ENCODE measurements at places on chromosomes 16 and 17.

- peak; percentile 24 for DNase-seq
These were observed 26.9 kb downstream of the USP43 start for GRCh38 chr17:9672266-9672665.

DNA sequence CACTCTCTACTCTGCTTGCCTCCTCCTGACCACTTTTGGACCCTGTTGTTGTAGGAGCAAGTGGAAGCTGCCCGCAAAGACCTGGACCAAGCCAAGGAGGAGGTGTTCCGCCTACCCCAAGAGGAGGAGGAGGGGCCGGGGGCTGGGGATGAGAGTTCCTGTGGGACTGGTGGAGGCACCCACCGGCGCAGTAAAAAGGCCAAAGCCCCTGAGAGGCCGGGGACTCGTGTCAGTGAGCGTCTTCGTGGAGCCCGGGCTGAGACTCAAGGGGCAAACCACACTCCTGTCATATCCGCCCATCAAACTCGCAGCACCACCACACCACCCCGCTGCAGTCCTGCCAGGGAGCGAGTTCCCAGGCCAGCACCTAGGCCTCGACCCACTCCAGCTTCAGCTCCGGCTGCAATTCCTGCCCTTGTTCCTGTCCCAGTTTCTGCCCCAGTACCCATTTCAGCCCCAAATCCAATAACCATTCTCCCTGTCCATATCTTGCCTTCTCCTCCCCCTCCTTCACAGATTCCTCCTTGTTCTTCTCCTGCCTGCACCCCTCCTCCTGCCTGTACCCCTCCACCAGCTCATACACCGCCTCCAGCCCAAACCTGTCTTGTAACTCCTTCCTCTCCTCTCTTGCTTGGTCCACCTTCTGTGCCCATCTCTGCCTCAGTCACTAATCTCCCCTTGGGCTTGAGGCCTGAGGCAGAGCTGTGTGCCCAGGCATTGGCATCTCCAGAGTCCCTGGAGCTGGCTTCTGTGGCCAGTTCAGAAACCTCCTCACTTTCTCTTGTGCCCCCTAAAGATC is 11.0 kb upstream of the PHKG2 start:
- DNase-seq = no peak

DNA sequence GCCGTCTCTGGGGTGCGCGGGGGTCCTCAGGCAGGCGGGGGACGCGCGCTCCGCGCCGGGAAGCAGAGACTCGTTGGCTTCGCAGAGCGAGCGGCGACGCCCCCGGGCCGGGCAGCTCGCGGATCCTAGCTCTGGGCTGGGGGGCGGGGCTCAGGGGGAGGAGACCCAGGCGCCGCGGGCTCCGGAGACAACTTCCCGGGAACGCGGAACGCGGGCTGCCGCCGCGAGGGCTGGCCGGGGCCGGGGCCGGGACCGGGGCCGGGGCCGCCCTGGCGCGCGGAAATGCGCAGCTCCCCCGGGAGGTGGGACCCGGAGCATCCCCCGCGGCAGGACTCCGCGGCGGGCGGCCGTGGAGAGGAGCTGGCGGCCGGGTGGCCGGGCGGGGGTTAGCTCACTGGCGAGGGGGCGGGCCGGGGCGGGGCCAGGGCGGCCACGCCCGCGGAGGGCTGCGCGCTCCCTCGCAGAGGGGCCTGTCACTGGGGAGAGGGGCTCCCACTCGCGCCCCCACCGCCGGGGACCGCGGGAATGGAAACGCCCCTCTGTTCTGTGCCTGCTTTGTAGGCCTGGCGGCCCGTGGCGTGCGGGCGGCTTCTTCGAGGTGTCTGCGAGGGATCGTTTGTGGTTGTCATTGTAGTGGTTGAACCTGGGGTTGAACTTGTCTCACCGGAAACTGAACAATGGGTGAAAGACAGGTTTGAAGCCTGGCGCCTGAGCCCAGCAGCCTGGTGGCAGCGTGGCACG is at the start of gene GAS7:
TSS of gene GAS7 (minus strand) at position 98 of the 741 bp plus-strand sequence.
- DNase-seq = peak; percentile 35

- peak; percentile 62 for DNase-seq
These were observed 70.3 kb downstream of the SDR42E1 start for GRCh38 chr16:81940781-81941560.

DNA sequence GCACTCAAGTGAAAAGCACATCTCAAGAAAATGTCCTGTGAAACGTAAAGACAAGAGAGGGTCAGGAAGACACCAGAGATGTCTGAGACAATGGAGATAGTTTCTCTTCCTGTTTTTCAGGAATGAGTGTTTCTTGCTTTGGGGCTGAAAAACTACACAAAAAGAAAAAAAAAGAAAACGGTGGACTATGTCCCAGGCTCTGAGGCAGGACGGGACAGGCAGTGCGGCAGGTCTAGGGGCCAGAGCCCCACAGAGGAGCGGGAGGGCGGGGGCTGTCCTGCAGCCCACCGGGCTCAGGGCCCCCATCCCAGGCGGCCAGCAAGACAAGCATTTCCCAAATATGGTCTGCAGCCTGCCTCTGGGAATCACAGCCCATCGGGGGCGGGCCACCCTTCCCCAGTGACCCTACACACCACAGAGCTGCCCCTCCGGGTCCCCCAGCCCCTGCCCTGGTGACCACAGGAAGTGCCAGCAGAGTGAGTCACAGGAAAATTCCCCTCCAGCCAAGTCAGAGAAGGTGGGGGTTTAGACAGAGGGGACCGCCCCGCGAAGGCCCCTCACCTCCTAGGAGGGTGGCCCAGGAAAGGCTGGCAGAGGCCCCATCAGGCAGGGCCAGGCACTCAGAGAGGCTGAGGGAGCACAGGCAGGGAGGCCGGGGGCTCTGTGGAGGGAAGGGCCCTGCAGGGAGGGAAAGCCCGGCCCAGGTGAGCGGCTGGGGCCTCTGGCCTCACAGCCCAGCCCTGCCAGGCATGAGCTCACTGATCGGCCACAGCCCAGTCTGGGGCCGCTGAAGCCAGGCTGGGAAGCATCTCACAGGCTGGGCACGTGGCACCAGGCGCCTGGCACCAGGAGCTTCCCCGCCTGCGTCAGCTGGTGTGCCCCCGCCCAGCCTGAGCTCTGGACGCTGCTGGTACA is 6.3 kb downstream of the BCAR1 start:
- peak; percentile 99 for DNase-seq

- no peak for DNase-seq
These were observed 188.1 kb upstream of the CCL2 start for GRCh38 chr17:34067011-34067410.

DNA sequence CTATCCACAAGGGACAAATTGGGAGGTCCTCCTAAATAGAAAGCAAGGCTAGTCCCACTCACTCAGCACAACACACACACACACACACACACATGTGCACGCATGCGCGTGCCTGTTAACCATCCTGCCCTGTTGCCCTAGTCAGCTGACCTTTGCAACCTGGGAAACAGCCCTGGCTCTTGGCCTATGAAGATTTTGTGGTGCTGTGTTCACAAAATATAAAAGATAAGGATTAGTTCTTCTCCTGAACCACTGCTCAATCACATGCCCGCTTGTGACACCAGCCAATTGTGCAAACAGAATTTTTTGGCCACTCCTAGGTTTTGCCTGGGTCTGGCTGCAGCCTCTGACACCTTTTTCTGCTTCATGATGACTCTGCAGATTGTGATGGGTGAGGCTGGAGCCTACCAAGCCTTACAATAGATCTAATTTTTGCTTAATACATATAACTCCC is 3.3 kb upstream of the CES1 start:
- no peak for DNase-seq

- DNase-seq = no peak
These were observed 13.7 kb downstream of the GUCY2D start for GRCh38 chr17:8015957-8016631.

GRCh38 chr17:55322453-55322985 is 57.8 kb downstream of the HLF start:
- no peak for DNase-seq

- no peak for DNase-seq
These were observed 8.5 kb downstream of the SCGB1C2 start for GRCh38 chr17:145671-146541.

DNA sequence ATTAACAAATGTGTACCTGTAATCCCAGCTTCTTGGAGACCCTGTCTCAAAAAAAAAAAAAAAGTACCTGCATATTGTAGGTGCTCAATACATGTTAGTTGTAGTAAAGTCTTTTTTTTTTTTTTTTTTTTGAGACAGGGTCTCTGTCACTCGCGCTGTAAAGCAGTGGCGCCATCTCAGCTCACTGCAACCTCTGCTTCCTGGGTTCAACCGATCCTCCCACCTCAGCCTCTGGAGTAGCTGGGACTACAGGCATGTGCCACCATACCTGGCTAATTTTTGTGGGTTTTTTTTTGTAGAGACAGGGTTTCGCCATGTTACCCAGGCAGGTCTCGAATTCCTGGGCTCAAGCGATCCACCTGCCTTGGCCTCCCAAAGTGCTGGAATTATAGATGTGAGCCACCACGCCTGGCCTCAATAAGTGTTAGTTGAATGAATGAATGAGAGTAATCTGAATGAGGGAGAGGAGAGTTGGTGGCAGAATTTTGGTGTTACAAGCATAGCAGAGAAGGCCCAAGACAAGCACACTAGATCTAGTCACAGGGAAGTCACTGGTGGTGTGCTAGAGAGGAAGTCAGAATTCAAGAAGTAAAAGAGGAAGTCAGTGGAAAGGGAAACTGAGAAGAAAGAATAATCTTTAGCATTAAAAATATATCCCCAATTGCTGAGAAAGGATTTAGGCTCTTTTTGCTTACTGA is 9.4 kb upstream of the MYL4 start:
- DNase-seq = no peak

- no peak for DNase-seq
These were observed 2336.1 kb downstream of the TP53TG3F start for GRCh38 chr16:35795361-35796029.

GRCh38 chr17:14744761-14745473 is 444.0 kb downstream of the HS3ST3B1 start:
- DNase-seq = peak; percentile 81

- no peak for DNase-seq
These were observed 12.9 kb downstream of the IL21R start for GRCh38 chr16:27414788-27415431.

DNA sequence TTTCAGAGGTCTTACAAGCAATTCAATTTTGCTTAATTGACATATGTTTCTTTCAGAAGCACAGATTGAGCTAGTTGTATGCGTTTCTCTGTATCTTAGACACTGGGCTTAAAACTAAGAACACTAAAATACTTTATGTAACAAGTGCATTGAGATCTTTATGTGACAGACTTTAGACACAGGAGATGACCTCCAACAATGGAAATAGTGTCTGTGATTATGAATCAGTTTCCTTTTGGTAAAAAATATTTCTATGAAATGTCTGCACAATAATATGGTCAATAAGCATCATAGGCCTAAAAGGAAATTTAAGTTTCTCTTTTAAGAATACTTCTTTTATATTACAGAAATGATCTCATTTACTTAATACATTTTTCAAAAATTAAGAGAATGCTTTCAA is 153.2 kb downstream of the SKAP1 start:
- no peak for DNase-seq

GRCh38 chr17:31654936-31655335 is 204.1 kb downstream of the COPRS start:
- DNase-seq = peak; percentile 97

DNA sequence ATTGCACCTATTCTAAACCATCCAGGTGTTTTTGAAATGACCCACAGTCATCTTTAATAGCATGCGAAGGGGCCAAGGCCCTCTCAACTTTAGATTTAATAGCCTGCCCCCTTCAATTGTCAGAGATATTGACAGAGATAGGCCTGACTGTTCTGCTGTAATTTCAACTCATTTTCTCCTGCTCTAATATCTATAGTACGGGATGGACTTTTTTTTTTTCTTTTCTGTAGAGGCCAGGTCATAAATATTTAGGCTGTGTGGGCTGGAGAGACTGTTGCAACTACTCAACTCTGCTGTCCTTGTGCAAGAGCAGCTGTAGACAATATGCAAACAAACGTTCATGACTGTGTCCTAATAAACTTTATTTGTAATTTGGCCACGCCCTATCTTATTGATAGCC is 24.7 kb upstream of the KRT20 start:
- DNase-seq = peak; percentile 36

DNA sequence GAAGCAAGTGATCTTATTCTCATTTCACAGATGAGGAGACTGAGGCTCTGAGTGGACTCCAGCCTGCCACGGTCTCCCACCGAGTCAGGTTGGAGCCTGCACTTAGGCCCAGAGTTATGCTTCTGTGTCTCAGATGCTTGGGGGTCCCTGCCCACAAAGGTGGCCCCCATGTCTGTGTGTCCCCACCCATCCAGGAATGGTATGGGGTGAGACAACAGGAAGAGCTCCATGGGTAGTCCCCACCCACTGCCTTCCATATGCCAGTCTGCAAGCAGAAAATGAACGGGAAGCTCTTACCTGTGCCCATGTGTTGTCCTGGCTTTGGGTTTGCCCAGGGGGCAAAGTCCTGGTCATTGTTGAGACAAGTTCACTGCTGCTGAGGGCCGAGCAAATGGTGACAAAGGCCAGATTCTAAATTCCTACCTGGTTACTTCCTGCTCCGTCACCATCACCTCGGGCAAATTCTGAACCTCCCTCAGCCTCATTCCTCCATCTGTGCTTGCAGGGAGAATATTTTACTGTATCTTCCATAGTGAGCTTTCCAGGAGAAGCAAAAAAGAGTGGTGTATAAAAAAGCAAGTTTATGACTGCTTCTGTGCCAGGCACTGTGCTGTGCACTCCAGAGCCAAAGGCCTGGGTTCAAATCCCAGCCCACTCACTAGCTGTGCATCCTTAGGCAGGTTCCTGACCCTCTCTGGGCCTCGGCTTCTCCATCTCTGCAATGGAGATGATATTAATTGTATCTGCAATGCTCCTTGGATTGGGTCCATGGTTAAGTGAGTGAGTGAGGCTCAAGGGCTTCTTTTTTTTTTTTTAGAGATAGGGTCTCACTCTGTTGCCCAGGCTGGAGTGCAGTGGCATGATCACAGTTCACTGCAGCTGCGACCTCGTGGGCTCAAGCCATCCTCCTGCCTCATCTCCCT is 9.3 kb downstream of the IL4R start:
- no peak for DNase-seq

DNA sequence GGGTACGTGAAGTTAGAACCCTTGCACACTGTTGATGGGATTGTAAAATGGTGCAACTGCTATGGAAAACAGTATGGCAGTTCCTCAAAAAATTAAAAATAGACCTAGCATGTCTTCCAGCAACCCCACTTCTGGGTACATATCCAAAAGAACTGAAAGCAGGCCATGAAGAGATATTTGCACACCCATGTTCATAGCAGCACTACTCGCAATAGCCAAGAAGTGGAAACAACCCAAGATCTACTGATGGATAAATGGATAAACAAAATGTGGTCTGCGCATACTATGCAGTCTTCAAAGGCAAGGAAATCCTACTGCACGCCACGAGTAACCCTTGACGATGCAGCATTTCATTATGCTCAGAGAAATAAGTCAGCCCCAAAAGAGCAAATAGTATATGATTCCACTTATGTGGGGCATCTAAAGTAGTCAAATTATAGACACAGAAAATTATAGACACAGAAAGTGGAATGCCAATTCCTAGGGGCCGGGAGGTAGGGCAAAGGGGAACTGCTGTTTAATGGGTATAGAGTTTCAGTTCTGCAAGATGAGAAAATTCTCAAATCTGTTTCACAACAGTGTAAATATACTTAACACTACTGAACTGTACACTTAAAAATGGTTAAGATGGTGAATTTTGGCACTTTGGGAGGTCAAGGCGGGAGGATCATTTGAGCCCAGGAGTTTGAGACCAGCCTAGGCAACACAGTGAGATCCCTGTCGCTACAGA is 17.2 kb downstream of the CORO7 start:
- no peak for DNase-seq

GRCh38 chr17:63082952-63083351 is 116.9 kb downstream of the TANC2 start:
- DNase-seq = peak; percentile 55

Data from RPMI7951 (cell line).